ENCODE measurements at places on chromosomes 7 and 10.

DNA sequence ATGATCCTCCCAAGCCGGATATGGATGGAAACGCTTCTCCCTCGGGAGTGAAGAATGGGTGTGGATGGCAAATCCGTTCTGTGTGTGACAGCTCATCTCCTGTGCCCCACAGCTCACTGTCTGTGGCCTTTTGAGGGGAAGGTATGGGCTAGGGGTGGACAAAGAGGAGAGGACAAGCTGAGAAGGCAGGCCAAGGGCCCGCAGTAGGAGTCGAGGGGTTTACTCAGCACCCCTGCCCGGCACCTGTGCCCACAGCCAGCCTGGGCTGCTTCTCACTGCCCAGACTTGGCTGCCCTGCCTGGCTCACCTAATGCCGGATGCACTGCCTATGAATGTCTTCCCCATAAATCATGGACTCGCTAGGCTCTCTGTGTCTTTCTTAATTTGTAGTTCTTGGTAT is 503.8 kb downstream of the TCERG1L start:
- no peak for DNase-seq

DNA sequence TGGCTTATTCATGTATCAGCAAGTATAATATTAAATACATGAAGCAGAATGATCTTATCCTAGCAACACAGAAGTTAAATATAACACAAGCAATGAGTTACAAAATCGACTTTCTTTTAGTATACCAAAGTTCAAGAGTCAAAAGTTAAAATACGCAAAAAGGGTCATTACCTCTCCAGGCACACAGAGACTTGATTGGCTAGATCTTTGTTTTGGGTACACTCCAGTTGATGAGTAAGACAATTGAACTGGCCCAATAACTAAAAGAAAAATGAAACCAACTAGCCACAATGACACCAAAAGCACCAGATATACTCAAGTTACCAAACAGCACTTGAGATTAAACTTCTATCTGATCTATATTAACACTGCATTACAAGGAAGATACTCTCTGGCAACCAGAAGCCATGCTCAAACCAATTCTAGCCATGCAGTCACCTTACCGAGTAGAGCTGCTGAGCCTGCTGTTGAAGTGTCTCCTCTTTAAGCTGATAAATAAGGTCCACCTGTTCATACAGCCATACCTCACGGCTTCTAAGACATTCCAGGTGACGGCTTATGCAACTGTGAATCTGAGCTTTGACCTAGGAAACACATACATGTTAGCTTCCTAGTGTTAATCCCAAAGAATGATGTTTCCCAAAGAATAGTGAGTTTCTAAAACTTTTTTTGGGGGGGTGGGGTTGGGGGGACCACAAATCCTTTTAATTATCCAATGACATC is 15.6 kb downstream of the NCOA4 start:
- no peak for DNase-seq

- no peak for DNase-seq
Observed at GRCh38 chr10:19839552-19839951, 23.3 kb downstream of the PLXDC2 start.

DNA sequence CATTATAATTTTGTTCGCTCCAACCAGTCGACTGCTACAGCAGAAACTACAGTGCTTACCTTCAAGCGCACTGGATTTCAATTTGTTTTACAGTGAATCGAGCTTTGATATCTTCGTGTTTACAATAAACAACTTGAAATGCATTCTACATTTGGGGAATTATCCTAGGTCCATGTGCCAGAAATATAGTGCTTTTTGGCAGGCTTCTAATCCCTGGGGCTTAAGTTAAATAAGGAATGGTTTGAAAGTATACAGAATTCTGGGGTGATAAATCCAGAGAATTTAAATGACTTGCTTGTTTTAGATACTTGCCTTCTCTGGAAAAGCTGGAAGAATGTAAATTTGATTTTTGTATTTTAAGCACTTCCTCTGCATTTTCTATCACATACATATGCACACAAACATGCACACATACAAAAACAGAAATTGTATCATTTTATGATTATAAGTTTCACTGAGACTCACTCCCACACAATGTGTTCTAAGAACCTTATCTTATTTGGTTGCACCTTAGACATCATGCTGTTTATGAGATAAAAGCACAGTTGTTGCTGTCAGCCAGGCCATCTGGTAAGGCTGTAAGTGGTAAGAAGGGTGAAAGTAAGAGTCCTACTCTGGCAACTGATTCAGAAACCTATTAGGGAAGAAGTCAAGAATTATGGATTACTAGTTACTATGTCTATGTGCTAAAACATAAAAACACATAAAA is 347.2 kb upstream of the KCND2 start:
- DNase-seq = no peak

DNA sequence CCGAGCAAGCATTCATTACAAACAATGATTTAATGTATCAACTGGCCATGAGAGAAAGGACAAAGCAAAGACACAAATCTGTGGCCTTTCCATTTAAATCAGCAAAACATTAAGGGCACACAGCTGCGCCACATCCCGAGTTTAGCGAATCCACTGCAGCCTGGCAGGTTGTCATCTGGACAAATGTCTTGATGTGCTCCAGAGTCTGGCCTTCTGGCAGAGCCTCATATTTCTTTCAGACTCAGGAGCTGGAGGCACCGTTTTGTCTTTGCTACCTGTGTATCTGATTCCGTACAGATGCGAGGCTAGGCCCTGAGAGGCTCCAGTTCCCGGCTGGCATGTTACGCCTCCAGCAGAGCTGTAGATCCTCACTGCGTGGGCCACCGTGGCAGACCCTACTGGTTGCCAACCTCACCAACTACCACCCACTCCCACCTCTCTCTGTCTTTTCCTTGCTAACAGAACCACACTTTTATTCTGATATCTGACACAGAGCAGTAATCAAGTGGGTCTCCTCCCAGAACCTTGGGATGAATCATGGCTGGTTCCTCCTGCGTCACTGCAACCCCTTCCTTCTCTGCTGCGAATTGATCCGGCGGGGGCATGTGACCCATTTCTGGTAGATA is 40.9 kb upstream of the EFCAB10 start:
- no peak for DNase-seq

- DNase-seq = no peak
Observed at GRCh38 chr10:58044072-58044471, 223.6 kb downstream of the IPMK start.

GRCh38 chr7:17934612-17935240 is 5.6 kb downstream of the SNX13 start:
- DNase-seq = no peak

- DNase-seq = no peak
Observed at GRCh38 chr10:24039897-24040296, 169.0 kb upstream of the KIAA1217 start.

DNA sequence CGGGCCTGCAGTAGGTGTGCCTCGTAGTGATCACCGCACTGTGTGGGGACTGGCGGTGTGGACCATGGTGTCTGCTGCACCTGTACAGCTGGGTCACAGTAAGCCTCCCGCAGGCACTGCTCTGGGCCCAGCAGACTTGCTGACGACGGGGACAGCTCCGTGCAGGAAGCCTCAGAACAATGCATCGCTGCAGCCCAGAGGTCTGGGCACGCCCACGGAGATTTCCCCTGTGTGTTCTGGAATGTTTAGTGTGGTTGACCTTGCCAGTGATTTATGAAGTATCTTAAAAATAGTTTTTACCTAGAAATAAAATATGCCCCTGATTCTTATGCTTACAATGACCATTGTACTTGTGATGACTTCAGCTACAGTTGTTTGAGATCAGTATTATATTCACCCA is 59.1 kb upstream of the ZNF32 start:
- DNase-seq = no peak

- DNase-seq = no peak
Observed at GRCh38 chr7:106243893-106244292, 40.9 kb downstream of the NAMPT start.

GRCh38 chr10:127910464-127910770 is 3.5 kb downstream of the PTPRE start:
- DNase-seq = no peak

DNA sequence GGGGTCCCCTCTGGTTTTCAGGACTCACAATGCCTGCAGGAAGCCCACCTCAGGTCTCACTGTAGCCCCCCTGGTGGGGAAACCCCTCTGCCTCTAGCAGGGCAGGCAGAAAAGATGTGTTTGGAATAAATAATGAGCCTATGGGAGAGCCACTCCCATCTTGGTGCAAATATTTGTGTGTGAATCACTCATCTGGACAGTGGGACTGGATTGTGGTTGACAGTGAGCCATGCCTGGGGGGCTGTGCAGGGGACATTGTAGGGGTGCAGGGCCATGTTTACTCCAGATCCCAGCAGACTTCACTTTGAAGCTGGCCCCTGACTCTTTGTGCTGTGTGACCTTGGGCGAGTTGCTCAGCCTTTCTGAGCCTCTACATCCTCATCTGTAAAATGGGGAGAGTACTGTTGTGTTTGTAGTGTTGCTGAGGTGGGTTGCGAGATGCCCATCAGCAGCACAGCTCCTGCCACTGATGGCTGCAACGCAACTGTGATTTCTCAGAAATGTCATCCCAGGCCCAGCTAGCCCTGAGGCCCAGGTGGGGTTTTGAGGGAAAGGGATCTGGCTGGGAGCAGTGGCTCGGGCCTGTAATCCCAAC is 20.7 kb downstream of the GTF2IRD1 start:
- no peak for DNase-seq

- DNase-seq = no peak
Observed at GRCh38 chr10:116952729-116953128, 52.3 kb downstream of the SHTN1 start.

DNA sequence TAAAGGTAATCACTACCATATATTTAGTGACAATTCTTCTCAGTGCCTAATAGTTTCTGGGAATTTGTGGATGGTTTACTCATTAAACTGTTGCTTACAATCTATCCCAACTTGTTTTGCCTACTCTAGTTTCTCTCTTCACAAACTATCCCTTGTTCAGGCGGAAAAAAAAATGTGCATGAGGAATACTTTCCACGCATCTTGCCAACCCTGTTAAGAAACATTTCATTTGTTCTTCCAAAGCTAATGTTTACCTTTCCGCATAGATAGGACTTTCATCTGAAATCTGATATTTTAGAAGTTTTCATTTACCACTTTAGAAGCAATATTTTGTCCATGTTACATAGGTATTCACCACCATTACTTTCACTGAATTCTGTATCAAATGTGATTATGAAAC is 191.9 kb downstream of the MDFIC start:
- DNase-seq = no peak

- no peak for DNase-seq
Observed at GRCh38 chr10:120580918-120581895, 124.2 kb downstream of the PLPP4 start.

DNA sequence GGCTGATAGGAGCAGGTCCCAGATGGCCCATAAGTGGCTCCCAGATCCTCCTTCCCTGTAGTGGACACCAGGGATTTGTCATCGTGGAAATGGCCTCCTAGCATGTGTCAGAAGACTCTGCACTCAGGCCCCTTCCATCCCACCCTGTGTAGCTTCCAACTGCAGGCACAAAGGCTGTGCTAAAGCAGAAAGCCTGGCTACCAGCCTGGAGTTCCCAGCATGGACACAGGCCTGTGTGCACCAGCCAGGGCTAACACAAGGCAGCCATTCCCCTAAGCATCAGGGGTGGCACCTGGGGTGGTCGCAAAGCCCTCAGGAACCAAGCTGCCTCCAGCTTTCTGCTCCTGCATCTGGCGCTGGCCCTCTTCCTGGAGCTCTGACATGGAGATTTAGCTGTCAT is 4.5 kb upstream of the CAMK2B start:
- no peak for DNase-seq

DNA sequence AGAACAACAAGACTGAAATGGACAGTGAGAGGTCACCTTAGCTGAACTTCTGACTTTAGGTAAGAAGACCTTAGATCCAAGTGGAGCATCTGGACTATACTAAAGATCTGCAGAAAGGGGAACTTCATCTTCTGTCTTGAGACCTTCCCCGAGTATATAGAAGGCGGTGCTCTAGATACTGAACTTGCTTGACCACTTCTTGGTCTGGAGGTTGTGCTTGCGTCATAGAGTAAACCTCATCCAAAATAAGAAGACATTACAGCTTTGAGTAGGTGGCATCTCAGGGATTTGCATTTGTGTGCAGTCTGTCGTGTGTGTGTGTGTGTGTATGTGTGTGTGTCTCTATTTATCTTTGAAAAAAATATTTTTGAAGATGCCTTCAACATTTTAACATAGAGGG is 157.5 kb downstream of the CHN2 start:
- DNase-seq = no peak

GRCh38 chr7:136150311-136150710 is 173.2 kb upstream of the MTPN start:
- DNase-seq = no peak

DNA sequence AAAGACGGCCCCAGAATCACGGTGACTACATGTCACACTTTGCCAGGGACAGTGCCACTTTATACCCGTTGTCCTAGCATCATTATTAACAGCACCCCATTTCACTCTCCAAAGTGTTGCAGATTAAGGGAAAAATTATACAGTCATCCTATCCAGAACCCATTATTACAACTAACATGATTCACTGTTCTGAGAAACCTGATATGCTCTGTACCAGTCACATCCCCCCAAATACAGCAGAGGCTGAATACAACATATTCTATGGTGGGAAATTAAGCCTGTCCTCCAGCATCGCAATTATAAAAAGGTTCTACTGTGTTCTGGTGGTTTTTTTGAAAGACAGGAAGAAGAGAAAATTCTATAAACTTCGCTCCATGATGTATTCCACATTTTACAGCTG is 162.1 kb downstream of the JAZF1 start:
- no peak for DNase-seq

- no peak for DNase-seq
Observed at GRCh38 chr10:114223066-114223465, 16.0 kb upstream of the VWA2 start.

DNA sequence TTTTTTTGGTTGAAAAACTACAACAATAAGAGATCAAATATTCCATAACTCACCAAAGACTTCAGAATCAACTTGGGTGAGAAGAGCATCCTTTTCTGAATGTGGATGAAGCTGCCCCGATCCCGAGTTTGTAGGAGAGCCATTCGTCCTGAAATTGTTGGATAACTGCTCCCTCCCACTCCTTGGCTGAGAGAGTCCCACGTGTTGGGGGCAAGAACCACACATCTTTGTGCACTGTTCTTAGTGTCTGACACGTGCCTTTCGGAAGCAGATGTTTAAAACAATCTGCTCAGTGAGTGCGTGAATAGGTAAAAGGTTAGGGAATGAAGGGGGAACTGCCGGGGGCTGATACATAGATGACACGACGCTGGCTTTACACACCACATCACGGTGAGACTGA is 575.7 kb downstream of the PTPRN2 start:
- DNase-seq = no peak

All from NCI-H510A (cell line).